Activated CD4-positive, alpha-beta T cell treated with anti-CD3 and anti-CD28 coated beads, Interleukin-2, Interleukin-4, amounts not matched to agents 100 ng/mL and 50 ng/mL, durations not matched to agents 16 hours and 8 hours (primary cell): ENCODE measurements at places on chromosomes 2 and 18.

- DNase-seq: no peak
Observed at GRCh38 chr2:34423301-34423700, 824.2 kb upstream of the FAM98A start.

DNA sequence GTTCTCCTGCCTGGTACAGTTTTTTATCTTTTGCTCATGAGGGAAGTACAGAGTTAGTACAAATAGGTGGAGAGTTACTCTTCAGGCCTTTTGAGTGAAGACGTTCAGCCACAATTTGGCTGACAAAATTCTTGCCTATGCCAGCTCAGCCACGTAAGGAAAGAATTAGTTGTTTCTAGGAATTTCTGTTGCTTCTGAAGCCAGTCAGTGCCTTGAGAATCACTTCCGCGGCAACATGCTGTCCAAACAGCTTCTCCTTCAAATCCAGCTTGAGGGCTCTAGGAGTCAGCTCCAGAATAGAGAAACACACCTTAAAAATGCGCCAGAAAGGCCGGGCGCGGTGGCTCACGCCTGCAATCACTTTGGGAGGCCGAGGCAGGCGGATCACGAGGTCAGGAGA, 27.5 kb downstream of the M1AP start:
- DNase-seq: no peak

DNA sequence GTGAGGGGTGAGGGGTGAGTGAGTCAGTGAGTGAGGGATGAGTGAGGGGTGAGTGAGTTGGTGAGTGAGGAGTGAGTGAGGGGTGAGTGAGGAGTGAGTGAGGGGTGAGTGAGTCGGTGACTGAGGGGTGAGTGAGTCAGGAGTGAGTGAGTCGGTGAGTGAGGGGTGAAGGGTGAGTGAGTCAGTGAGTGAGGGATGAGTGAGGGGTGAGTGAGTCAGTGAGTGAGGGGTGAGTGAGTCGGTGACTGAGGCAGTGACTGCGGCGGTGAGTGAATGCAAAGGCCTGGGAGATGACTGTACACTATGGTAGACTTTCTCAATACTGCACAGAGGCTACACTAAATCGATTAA, 16.6 kb downstream of the THAP4 start:
- peak; percentile 83 for DNase-seq

- no peak for DNase-seq
Observed at GRCh38 chr2:3169106-3169870, 208.3 kb downstream of the EIPR1 start.

- no peak for DNase-seq
Observed at GRCh38 chr2:31271851-31272267, 37.9 kb downstream of the EHD3 start.

GRCh38 chr18:12468445-12468844, 60.7 kb downstream of the PRELID3A start:
- DNase-seq: no peak
